ENCODE measurements at places on chromosomes 13 and 19.

DNA sequence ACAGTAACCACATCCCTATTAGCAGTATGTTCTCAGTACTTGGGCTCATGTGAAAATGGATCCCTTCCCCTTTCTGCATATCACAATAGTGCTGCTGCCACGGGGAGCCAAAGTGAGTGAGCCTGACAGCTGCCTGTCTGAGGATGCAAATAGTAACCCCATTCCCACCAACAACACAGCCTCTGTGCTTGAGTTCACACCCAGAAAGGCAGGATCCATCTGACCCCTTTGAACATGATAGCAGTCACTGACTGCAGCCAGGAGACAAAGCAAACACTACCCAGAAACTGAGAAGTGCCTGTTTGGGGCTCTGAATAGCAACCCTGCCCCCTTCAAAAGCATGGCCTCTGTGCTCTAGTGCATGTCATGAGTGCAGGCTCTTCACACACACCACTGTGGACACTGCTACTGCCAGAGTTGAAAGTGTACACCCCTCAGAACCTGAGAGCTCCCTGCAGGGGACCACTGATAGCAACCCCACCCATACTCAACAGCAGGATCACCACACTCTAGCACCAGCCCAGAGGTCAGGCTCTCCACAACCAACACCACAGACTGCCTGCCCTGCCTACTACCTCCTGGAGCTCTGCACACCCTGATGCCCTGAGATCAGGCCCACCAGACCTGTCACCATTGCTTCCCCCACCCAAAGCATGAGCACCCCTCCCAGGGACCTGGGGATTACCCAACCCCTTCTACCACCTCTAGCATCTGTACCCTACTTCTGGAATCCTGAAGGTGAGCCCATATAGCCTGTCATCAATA is 1563.5 kb upstream of the PRR20A start:
- no peak for DNase-seq

DNA sequence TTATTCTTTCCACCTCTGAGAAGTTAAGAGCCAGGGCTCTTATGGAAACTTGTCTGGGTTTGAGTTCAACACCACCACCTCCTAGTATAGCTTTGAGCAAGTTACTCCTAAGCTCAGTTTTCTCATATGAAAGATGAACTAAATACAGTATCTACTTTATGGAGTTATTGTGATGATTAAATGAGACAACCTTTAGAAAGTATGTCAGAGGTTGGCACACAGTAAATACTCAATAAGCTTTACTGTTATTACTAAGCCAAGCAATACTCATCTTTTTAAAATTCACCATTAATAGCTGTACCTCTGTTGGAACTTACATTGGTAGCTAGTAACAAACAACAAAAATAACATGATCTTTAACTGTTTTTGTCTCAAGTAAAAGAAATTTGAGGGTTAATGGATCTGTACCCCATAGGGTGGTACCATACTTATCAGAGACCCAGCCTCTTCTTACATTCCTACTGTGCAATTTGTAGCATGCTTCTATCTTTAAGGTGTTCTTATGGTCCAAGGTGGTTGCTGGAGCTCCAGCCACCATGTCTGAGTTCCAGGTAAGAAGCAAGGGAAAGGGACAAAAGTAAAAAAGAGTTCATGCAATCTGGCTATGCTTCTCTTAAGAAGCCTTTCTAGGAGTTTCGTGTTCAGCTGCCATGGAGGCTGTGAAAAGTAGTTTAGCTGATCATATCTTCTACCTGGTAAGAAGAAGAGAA is 24.1 kb upstream of the NDFIP2 start:
- no peak for DNase-seq

DNA sequence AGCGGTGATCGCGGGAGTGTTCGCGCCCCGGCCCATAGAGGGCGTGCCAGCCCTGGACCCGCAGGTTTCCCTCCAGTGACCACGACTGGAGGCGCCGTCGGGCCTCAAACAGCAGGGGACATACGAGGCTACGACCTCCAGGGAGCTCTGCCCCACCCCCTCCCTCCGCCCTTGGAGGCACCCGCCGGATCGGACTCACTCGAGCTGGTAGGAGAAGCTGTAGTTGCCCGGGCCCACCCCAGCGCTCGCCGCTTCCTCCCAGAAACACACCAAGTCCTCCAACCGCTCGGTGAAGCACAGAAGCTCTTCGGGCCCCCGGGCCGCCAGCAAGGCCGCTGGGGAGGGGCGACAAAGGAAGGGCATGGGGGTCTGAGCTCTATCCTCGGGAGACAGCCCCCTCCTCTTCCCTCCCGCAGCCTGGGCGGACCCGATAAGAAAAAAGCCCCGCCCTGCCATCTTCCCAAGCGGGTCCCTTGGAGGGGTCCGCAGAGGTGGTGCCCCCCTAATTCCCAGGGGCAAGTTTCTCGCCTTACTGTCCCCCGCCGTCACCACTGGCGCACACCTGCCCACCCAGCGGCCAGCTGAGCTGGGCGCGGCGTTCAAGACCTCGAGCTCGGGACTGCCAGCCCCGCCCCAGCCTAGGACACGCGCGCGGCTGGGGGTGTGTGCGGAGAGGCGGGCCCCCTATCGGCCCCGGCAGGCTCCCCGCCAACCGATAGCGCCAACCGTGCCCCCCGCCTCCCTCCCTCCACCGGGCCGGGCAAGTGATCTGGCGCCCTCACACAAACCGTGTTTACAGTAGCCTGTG is 1.0 kb downstream of the EPOR start:
- DNase-seq: no peak

DNA sequence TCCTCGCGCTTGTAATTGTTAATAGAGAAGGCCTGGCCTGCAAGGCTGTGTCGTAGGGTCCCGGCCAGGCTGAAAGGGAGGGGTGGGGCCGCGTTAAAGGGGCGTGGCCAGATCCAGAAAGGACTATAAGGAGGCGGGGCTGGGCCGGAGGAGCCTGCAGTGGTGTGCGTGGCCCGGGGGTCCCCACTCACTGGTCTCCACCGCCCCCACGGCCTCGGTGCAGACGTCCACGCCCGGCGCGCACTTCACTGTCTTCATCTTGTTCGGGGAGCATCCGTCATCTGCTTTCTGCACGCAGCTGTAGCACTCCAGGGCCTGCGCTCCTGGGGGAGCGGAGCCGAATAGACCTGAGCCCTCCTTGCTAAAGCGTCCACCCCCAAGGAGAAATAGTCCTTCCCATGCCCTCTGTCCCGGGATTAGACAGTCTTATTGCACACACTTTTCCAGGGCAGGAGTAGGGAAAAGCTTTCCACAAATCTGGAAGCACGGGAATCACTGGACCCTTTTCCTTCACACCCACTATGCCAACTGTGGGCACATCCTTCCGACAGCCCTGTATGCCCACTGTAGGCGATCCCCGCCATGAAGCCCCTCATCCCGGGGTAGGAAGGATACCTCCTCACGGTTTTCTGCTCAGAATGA is 1.2 kb downstream of the LYPD3 start:
- no peak for DNase-seq

GRCh38 chr13:51532736-51533197 is 51.5 kb upstream of the WDFY2 start:
- no peak for DNase-seq

DNA sequence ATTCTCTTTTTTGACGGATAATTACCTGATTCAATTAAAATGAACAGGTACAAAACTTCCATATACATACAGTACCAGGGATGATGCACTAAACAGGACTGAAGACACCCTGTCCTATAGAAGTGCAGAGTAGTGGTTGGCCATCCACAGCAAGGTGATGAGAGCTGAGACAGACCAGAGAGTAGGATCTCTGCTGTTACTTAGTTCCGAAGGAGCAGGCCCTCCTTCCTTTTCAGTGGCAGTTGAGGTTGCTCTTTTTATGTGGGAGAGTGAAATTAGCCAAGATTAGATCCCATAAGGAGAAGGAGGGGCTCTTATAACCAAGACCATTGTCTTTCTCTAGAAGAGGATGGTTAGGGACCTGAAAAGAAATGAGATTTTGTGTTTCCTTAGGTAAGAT is 4.0 kb downstream of the PDS5B start:
- DNase-seq: peak; percentile 5

DNA sequence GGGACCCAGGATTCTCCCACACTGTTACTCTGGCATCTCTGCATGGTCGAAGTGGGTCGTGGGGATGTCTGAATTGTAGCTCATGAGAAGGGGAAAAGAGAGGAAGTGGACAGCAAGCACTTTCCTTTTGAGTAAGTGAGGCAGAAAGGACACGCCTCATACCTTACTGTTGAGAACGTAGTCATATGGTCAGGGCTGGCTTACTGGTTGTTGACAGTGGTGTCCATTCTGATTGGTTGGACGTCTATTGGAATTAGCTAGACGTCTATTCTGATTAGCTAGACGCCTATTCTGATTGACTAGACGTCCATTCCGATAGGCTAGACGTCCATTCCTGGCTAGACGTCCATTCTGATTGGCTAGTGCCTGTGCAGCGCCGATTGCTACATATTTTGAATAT is 12.4 kb downstream of the GRIN2D start:
- peak; percentile 29 for DNase-seq

All from fibroblast of lung (primary cell).